ENCODE measurements at places on chromosomes 7 and 10.
A peak's percentile ranks its signal among the peaks of the same experiment; 100 is the strongest.

- no peak for DNase-seq
Observed at GRCh38 chr7:2465928-2466327, 10.3 kb downstream of the GRIFIN start.

DNA sequence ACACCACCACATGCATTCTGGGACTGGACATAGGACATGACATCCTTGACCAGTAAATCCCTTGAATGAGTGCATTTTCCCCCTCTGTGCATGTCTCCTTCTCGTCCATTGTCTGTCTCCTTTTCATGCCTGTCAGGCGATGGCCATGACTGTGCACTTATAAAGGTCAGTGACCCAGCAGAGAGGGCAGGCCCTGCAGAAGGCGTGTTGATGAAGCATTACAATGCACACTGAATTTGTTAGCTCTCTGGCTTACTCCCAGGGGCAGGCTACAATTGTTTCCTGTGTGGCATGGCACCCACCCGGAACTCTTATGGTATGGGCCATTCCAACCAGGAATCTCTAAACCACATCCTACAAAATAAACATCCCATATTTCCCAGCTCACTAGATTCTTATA lies 71.1 kb downstream of the SAMD9 start:
- DNase-seq: no peak

GRCh38 chr7:31939076-31939475 lies 131.1 kb downstream of the PDE1C start:
- no peak for DNase-seq

GRCh38 chr7:73839743-73840714 lies 2.3 kb downstream of the METTL27 start:
- no peak for DNase-seq

- no peak for DNase-seq
Observed at GRCh38 chr10:17923728-17924127, 28.0 kb upstream of the SLC39A12 start.

GRCh38 chr7:155198901-155199845 lies 98.5 kb upstream of the INSIG1 start:
- DNase-seq: no peak

DNA sequence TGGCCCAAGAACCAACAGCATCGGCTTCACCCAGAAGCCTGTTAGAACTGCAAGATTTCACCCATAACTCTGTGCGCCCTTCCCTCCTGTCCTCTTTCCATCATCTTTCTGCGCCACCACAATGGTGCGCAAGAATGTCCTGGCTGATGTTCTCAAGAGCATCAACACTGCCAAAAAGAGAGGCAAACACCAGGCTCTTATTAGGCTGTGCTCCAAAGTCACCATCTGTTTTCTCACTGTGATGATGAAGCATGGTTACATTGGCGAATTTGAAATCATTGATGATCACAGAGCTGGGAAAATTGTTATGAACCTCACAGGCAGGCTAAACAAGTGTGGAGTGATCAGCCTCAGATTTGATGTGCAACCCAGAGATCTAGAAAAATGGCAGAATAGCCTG lies 115.2 kb upstream of the FGFR2 start:
- no peak for DNase-seq

DNA sequence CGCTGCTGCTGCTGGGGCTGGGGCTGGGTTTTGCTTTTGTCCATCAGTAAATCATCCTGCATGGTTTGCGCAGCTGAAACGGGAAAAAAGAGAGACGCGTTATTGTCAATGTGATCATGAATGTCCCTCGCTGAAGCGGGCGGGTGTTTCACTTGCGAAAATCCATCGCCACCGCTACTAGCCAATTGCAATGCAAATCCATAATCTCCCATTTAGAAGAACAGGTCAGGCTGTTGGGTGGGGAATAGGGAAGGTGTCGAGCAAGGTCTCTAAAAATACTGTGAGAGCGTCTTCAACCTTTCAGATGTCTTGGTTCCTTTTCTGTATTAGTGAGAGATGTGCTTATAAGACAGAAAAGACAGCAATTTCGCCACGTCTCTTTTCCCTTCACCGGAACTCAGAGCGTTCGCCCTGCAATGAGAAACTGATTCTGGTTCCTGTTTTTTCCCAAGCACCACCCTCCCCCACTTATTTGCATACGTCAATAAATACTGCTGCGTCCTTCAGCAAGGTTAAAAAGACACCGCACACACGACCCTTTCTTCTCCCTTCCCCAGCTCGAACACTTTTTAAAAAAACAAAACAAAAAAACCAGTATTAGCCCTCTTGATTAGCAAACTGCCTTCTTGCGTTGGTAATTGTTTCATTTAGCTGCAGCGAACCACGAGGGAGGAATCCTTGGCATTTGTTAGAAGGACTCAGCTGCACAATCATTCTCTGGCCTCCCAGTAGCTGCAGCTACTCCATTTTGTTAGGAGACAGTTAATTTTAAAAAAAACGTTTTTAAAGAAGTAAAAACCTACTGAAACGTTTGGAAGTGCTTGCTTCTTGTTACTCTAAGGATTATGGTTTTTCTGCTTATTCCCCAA lies 50.4 kb downstream of the CPEB3 start:
- DNase-seq: no peak

GRCh38 chr10:114821293-114821914 lies at the start of gene FHIP2A:
Gene FHIP2A, plus strand, starts transcription at chr10:114821780. Its CDS starts 299 bp downstream, at chr10:114822079.
- DNase-seq: peak; percentile 55

GRCh38 chr7:101108961-101109360 lies 17.9 kb upstream of the SERPINE1 start:
- DNase-seq: no peak

GRCh38 chr10:49767752-49768151 lies 5.6 kb upstream of the OGDHL start:
- no peak for DNase-seq

DNA sequence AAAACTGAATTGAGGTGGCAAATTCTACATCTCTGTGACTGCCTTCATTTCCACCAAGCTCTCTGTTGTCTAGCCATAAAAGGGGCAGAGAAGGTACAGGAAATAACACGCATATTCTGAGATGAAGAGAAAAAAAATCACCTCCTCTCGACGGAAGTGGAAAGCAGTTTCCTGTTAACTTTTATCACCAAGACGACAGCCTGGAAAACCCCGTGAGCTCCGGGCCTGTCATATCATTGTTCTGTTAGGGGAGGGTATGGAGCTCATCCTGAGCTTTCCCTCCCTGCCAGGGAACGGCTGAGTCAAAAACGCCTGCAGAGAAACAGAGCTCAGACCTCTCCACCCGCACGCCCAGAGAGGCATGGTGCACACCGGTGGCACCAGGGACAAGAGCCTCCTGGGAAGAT lies 200.3 kb downstream of the PRPF18 start:
- DNase-seq: peak; percentile 46
